Airway epithelial cell (primary cell): ENCODE measurements at places on chromosomes 4 and X. TPM values are rescaled to one million over a fixed set of nuclear protein-coding genes. Genes with fewer than 3 reads are reported as not detected.

Gene ANKRD50
- total RNA-seq, result 8.8 and 11.0 TPM in 2 replicates

Gene GAGE1
- not detected in 2 replicates for total RNA-seq

Gene RAP1GDS1
- total RNA-seq, result 36.2 and 47.0 TPM in 2 replicates

Gene SMIM20
- 28.5 and 29.1 TPM in 2 replicates for total RNA-seq

Gene PNCK
- total RNA-seq, result 1.2 and 1.5 TPM in 2 replicates

Gene SEC24B
- 15.0 and 24.7 TPM in 2 replicates for total RNA-seq

Gene RIBC1
- 0.74 and 1.5 TPM in 2 replicates for total RNA-seq

Gene PABPC1L2B
- not detected in 2 replicates for total RNA-seq

Gene RASGEF1B
- 1.2 and 1.3 TPM in 2 replicates for total RNA-seq

Gene VGLL1
- total RNA-seq, result 6.8 and 10.7 TPM in 2 replicates

Gene ZNF81
- 1.3 and 2.0 TPM in 2 replicates for total RNA-seq

Gene PRPS1
- total RNA-seq, result 21.9 and 30.4 TPM in 2 replicates

Gene GAGE12E
- not detected in 2 replicates for total RNA-seq

Gene ADAM29
- total RNA-seq, result not detected in 2 replicates

Gene KLF8
- 6.8 and 7.2 TPM in 2 replicates for total RNA-seq

Gene PNMA3
- not detected in 2 replicates for total RNA-seq

Gene TLL1
- 0.92 and 1.1 TPM in 2 replicates for total RNA-seq

Gene SPRY1
- total RNA-seq, result 9.0 and 10.1 TPM in 2 replicates

Gene CLDN2
- not detected in 2 replicates for total RNA-seq

Gene ERCC6L
- total RNA-seq, result 5.8 and 6.9 TPM in 2 replicates

Gene USP17L12
- total RNA-seq, result not detected in 2 replicates

Gene ZNF718
- total RNA-seq, result 3.5 and 4.8 TPM in 2 replicates

Gene TSR2
- 15.9 and 16.6 TPM in 2 replicates for total RNA-seq

Gene TMEM156
- total RNA-seq, result 9.2 and 9.5 TPM in 2 replicates

Gene CNKSR2
- 0.49 and 3.3 TPM in 2 replicates for total RNA-seq

Gene RNF150
- total RNA-seq, result 0.37 and 0.63 TPM in 2 replicates

Gene KCNIP4
- total RNA-seq, result not detected in 2 replicates

Gene MAGEA12
- total RNA-seq, result not detected in 2 replicates

Gene PDE6B
- total RNA-seq, result not detected in 2 replicates

Gene ARHGAP4
- total RNA-seq, result 1.2 and 7.0 TPM in 2 replicates

Gene RHOXF2
- not detected in 2 replicates for total RNA-seq

Gene VCX
- 0.63 TPM in 1 of 2 replicates, not detected in the other for total RNA-seq

Gene CCDC149
- 1.9 and 2.8 TPM in 2 replicates for total RNA-seq

Gene UGT2B11
- total RNA-seq, result not detected in 2 replicates

Gene PPARGC1A
- 0.42 and 1.1 TPM in 2 replicates for total RNA-seq

Gene PCDH7
- total RNA-seq, result 13.0 and 18.3 TPM in 2 replicates

Gene CDX4
- not detected in 2 replicates for total RNA-seq

Gene ZDHHC15
- total RNA-seq, result not detected in 2 replicates

Gene MAGED4B
- total RNA-seq, result 0.63 and 4.7 TPM in 2 replicates

Gene PPP1R2C
- total RNA-seq, result not detected in 2 replicates
